GM03348 (cell line): ENCODE measurements at places on chromosomes 5 and 9.

- DNase-seq = no peak
Measured at GRCh38 chr5:116577064-116577788, 2.6 kb upstream of the SEMA6A start.

DNA sequence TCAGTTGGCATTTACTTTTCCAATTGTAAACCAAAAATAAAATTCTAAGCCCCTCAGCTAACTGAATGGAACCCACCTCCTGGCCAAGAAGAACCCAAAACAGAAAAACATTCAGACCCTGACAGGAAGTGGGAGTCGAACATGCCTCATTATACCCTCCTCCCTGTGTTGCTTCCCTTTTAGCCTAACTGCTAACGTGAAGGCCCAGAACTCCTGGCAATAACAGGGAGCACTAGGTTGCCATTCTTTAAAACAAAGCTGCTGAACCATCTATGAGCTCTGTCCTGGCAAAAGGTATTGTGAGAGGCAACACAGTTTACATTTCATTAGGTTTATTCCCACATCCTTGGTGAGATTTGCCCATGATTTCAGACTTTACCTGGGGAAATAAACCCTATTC is 481.4 kb downstream of the CHSY3 start:
- no peak for DNase-seq

GRCh38 chr5:132215329-132215728 is 12.3 kb downstream of the P4HA2 start:
- DNase-seq = peak; percentile 97

DNA sequence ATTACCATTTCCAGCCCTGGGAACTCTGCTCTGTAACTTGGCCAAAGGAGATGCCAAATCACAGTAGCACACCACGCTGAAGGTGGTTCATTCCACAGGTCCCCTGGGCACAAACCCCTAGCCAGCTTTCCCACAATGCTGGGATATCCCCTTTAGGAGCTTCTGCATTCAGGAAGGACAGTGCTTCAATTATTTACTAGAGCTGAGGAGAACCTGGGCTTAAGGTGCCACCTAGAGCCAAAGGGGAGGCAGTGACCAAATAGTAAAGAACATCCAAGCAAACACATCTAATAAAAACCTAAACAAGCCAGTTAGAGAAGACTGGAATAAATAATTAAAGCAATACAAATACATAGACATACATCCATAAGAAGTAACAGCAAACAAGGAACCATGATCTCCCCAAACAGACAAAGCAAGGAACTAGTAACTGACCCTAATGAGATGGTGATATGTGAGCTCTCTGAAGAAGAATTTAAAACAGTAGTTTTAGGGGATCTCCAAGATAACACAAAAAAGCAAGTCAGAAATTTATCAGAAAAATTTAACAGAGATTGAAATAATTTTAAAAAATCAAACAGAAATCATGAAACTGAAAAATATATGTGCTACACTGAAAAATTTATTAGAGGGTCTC is 14.6 kb downstream of the KIF4B start:
- no peak for DNase-seq

- no peak for DNase-seq
Measured at GRCh38 chr5:94268226-94268625, 350.2 kb downstream of the KIAA0825 start.

DNA sequence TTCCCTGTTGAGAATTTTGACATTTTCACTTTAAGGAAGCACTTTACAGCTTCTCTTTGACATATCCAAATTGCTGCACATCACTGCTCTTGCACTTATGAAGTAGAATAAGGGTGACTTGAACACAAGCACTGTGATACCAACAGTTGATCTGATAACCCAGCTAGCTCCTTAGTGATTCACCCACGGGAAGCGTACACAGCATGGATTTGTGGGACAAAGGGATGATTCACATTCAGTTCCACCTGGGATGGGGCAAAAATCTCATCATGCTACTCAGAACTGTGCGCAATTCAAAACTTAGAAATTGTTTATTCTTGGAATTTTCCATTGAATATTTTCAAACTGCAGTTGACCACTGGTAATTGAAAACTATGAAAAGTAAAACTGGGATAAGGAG is 1565.5 kb upstream of the CDH9 start:
- no peak for DNase-seq

GRCh38 chr5:33321026-33321425 is 119.7 kb upstream of the TARS1 start:
- peak; percentile 81 for DNase-seq

DNA sequence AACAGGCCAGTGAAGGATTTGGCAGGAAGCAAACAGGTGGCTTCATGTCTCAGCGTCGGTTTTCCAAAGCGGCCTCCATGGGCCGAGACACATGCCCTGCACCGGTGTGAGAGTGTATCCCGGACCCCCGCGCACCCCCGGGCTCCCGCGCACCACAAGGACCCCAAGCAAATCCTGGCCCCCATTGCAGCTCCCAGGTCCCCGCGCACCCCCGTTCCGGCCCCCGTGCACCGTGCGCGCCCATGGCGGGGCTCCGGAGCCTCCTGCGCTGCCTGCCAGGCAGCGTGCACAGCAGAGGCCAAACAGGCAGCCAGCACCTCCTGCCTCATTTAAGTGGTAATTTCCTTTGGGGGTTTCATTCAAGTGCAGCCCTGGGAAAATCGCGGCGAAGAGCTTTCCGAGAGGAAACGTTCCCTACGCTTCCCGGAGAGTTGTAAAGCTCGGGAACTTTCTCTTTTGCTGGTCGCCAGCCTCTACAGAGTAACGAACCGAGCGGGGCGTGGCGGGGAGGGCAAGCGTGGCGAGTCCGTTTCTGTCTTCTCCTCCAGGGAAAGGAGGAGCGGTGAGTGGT is 145.5 kb upstream of the SLC24A2 start:
- DNase-seq = peak; percentile 64

GRCh38 chr5:45277860-45278259 is 418.3 kb downstream of the HCN1 start:
- DNase-seq = no peak

GRCh38 chr5:174675916-174676315 is 48.5 kb upstream of the MSX2 start:
- no peak for DNase-seq

DNA sequence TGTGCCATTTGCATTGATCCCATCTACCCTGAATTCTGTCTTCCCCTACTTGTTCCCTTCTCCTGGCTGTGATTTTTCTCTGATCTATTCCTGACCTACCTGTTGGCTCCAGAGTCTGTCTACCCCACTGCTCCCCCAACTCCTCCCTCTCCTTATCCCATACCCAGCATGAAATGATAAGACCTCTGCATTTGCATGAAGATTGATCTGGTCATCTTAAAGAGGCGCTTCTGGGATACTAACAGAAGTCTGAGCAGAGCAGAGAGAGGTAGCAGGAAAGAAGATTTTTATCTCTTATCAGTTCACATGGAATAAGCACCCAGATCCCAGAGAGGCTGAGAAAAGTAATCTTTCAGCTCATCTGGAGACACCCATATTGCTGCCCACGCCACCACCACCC is 18.3 kb upstream of the GLIPR2 start:
- no peak for DNase-seq

GRCh38 chr5:155260798-155261197 is 247.2 kb downstream of the KIF4B start:
- no peak for DNase-seq

DNA sequence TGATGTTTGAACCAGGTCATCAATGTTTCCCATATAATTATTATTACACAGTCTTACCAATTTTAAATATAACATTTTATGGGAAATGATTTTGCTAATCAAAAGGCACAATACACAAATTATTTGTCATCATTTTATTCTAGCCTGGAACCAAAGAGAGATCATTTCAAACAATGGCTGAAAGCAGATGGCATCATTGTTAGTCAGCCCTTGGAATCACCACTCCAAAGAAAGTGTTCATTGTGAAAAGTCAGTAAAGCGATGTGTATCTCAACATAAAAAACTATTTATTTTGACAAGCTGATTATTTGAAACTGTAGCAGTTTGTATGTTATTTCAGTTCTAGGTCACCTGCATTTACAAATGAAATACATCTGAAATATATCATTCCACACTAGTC is 1068.7 kb downstream of the CDH12 start:
- DNase-seq = no peak

- DNase-seq = no peak
Measured at GRCh38 chr5:9365512-9365911, 180.4 kb downstream of the SEMA5A start.

DNA sequence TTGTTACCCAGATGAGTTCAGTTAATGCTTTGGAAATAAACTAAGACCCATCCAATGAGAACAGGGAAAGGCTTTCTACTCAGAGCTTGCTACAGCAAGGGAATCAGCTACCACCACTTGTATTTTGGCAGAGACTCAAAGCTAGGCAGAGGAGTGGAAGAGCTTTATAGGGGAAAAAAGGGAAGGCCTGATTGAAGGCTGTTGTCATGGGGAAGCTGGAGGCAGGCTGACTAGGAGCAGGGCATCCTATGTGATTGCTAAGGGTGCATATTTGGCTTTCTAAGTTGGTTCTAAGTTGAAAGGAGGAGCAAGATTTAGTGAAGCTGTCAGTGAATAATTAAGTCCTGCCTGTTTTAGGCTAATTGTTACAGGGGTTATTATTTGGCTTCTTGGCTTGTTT is 115.5 kb downstream of the PTTG1 start:
- DNase-seq = no peak

- DNase-seq = no peak
Measured at GRCh38 chr9:130361873-130362362, 82.8 kb upstream of the ASS1 start.

DNA sequence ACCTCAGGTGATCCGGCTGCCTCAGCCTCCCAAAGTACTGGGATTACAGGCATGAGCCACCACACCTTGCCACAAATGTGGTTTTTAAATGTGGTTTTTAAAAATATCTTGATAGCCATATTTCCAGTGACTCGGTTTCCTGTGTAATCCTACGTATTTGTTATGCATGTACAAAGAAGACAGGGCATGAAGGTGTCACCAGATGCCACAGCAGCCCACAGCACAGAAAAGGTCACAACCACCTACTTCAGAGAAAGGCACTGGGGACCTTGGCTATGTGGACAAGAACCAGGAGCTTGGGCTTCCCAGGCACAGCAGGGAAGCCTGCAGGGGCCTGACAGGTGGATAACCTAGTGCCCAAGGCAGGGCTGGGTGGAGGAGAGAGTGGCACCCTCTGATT is 38.0 kb downstream of the C9orf50 start:
- no peak for DNase-seq

DNA sequence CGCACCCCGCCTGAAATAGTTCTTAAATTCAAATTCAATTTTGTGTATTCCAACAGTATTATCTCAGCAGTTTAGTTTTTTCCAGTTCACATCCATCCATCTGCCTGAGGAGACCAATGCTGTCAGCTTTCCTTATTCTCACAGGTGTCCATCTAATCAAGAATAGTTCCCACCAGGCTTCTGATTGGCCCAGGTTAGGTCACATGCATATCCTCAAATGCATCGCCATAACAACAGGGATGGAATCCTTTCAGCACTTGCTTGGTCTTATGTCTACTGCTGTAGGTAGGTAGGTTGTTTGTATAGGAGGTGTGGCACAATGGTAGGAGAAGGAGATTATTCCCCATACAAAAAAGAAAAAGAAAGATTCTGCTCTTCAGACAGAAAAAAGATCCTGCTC is 91.2 kb downstream of the UBE2R2 start:
- DNase-seq = no peak

GRCh38 chr5:173855995-173856656 is 32.0 kb upstream of the CPEB4 start:
- DNase-seq = no peak

- DNase-seq = no peak
Measured at GRCh38 chr9:16175461-16175860, 622.6 kb downstream of the CCDC171 start.

- no peak for DNase-seq
Measured at GRCh38 chr5:1113805-1114586, 2.1 kb upstream of the SLC12A7 start.
